Muscle of leg (tissue), 16 donors: ENCODE measurements at places on chromosomes 2 and 18. TPM values are rescaled to one million over a fixed set of nuclear protein-coding genes. Genes with fewer than 3 reads are reported as not detected.

RAB17 gene
- 0.93 TPM for total RNA-seq

DNA sequence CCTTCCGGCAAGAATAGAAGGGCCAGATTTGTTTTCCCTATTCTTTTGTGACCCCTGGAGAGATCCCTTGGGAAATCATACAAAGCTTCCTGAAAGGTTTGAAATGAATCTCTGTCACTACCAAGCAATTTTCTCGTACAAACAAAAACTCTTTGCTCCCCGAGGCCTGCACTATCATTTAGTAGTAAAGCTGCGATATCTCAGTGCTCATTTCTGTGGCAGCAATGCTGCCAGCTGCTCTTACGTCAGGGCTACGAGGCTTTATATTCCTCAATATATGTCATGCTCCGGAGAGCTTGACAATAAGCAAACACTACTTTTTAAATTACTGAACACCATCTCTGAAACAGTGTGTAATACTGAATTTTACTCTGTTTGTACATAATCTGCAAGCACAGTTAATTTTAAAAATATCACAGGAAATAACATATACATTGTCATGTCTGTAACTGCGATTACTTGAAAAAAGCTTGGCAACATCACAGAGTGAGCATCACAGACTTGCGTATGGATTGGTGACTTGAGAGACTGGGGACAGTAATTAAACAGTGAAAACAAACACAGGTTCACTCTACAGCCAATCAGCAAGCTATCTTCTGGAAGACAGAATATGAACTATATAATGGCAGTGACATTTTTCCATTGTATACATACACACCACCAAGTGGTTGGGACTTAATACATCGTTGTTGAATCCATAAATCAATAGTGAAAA lies 403.3 kb upstream of the NETO1 start:
- H3K27me3 ChIP-seq: no peaks in the 10 kb centered on the region
- H3K27ac ChIP-seq: no peak overlapping the region
- H3K4me1 ChIP-seq: no peaks in the 10 kb centered on the region
- H3K36me3 ChIP-seq: no peaks in the 10 kb centered on the region
- DNase-seq: no peak

GRCh38 chr2:100629309-100629708 lies 66.5 kb downstream of the PDCL3 start:
- no peaks in the 10 kb centered on the region for H3K4me1 ChIP-seq
- no peak overlapping the region for H3K27ac ChIP-seq
- H3K36me3 ChIP-seq: no peaks in the 10 kb centered on the region
- no peaks in the 10 kb centered on the region for H3K27me3 ChIP-seq
- no peak for DNase-seq

LRRC30 gene
- 6.5 TPM for total RNA-seq

SULT1C2 gene
- 0.13 TPM for total RNA-seq

DNA sequence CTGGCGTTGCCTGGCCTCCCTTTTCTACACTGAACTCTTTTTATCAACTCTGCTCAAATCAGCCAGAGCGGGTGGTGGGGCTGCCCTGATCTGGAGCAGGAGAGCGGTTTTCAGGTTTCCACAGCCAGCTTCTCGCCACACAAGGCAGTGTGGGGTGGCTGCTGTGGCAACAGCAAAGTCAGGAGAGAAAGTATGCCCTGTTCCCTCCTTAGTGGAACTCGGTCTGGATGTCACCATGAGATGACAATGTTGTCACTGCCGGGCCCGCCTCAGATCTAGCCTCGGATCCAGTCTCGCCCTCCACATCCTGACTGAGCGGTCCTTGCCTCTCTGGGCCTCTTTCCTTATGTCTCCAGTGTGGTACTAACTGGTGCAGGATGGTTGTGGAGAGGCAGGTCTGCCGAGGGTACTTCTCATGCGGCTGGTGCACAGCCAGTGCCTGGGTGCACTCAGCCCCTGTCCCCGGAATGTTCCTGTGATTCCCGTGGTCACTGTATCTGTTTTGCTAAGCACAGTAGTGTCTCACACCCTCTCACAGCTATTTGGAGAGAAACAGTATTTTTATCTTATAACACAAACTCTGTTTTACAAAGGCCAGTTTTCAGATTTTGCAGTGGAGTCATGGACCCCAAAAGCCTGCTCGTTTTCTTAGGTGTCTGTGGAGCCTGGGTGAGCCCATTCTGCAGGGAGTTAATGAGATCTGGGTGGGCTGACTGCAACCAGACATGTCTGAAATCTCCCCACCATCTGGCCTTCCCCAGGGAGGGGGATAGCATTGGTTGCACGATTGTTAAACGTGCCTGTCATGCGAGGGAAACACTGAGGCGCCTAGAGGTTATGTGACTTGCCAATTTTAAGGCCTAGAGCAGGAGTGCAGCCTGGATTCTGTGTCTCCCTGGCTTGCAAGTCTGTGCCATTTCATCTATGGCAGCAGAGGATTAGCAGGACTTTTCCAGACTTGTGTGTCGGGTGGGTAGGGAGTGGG lies 261.1 kb upstream of the AGAP1 start:
- no peaks in the 10 kb centered on the region for H3K36me3 ChIP-seq
- H3K27ac ChIP-seq: no peak overlapping the region
- peaks cover 7% of the 10 kb centered on the region for H3K4me1 ChIP-seq
- no peak overlapping the region for H3K4me3 ChIP-seq
- H3K27me3 ChIP-seq: no peaks in the 10 kb centered on the region
